Right kidney (tissue), 9 donors: ENCODE measurements at places on chromosomes 4 and X.

DNA sequence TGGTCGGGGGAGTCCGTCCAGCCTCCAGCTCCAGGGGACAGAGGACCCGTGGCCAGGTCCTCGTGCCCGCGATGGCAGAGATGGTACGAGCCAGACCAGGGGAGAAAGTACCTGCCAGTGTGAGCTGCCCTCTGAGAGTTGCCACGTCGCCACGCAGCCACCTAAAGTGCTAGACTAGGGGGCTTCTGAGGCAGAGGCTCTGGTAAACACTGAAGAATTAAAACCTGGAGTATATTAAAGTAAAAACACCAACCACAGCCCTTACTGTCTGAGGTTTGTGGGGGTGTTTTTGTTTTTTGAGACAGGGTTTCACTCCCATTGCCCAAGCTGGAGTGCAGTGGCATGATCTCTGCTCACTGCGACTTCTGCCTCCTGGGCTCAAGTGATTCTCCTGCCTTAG, 60.1 kb upstream of the SORCS2 start:
- DNase-seq, result no peak

DNA sequence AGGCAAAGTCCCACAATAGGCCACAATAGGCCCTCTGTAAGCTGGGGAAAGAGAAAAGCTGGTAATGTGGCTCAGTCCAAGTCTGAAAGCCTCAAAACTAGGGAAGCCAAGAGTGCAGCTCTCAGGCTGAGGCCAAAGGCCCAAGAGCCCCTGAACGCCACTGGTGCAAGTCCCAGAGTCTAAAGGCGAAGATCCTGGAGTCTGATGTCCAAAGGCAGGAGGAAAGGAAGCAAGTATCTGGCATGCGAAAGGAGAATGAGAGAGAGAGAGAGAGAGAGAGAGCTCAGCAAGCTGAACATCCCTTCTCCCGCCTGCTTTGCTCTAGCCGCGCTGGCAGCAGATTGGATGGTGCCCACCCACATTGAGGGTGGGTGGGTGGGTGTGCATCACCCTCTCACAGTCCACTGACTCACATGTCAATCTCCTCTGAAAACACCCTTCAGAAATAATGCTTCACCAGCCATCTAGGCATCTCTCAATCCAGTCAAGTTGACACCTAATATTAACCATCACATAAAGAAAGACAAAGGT, 30.9 kb upstream of the ELF2 start:
- DNase-seq, result no peak

GRCh38 chr4:67909905-67910584, 26.2 kb upstream of the TMPRSS11D start:
- DNase-seq, result no peak

DNA sequence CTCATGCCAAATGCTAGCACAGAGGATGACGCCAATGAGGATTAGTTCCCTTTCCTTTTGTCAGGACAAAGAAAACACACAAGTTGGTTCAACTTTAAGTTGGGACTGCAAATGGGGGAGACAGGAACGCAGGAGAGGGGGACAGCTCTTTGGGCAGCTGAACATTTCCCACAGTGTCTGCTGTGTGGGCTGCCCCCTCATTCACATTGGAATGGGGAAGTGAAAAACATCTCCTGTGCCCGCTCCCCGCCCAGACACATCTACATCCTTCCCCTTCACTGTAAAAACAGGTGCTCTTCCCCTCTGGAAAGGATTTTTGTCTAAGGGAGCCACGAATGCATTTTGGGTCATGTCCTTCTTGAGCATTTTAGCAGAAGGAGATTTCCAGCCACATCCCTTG, 44.5 kb upstream of the TBC1D9 start:
- DNase-seq, result no peak

- DNase-seq, result no peak
Observed at GRCh38 chr4:142334931-142335330, 511.2 kb downstream of the INPP4B start.

- DNase-seq, result no peak
Observed at GRCh38 chrX:131741103-131741581, 197.3 kb downstream of the OR13H1 start.

- DNase-seq, result no peak
Observed at GRCh38 chr4:113539408-113539807, 222.1 kb downstream of the CAMK2D start.

DNA sequence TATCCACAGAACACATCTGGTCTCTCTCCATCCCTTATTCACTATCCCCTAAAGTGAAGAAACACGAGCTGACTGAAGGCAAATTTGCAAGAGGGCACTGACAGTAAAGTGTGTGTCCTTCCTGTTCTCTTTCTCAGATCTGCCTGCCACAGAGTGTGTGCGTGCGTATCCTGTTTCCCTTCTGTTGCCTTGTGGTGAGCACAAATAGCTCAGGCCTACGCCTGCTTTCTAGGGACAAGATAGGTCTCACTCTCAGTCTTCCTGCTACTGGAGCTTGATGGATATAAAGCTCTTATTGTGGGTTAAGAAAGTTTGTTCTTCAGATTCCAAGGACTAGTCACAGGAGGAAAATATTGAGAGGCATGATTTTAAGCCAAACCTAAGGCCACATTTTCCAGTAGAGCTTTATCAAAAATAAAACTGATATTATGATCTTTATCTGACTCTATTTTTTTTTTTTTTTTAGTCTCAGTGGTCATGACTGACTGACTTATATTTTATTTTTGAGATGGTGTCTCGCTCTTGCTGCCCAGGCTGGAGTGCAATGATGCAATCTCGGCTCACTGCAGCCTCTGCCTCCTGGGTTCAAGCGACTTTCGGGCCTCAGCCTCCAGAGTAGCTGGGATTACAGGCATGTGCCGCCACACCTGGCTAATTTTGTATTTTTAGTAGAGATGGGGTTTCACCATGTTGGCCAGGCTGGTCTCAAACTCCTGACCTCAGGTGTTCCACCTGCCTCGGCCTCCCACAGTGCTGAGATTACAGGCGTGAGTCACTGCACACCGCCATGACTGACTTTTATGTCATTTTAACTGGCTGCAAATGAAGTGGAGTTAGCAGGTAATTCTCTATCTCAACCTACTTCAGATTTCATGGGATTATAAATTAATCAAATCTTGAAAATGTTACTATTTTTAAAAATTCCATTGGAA, 140.3 kb upstream of the SH3RF1 start:
- no peak for DNase-seq

DNA sequence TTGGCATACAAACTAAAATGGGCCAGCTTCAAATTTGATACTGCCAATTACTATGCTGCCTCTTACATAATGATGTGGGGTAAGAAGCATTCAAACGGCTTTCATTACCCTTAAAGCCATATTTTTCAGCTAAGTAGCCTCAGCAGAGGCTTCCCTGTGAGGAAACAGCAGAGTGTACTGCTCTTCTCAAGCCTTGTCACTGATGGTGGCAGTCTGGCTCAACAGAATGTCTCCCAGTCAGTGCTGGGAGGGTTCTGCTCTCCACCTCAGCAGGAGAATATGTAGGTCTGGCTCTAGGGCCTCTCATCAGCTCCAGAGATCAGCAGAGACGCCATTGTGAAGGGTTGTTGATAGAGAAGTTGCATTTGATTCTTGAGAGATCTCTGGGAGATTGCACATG, 44.6 kb upstream of the MBNL3 start:
- no peak for DNase-seq

DNA sequence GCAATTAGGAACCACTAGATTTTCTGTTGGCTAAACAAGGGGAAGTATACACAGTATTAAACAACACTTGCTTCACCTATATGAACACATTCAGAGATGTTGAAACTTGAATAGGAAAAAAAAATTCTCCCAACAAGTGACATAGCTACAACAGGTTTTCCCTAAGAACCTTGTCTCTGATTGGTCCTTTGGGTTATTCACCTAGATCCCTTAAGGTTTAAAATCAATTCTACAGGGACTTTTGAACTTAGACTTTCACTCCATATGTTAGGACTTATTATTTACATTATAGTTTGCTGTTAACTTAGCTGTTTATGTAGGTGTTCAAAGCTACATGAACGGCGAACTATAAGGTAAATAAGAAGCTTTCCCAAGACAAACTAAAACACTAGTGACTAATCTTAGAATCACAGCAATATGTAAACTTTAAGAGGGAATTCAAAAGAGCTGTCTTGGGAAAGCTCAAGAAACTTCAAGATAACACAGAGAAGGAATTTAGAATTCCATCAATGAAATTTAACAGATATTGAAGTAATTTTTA, 72.2 kb upstream of the ZXDB start:
- DNase-seq, result no peak

DNA sequence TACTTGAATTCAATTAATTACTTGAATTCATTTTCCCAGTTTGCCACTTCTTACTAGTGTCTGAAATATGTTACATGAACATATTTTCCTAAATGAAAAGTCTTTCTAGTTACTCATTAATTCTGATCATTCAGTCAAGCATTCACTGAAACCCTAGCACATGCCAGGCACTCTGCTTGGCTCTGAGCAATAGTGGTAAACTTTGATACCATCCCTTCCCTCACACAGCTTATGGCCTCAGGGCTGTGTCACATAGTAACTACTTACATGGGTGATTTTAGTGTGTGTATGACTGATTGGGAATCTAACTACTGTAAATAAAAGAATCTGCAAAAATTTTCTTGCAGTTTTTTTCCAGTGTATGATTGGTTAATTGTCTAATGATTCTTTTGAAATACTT, 32.7 kb downstream of the METAP1 start:
- DNase-seq, result no peak

DNA sequence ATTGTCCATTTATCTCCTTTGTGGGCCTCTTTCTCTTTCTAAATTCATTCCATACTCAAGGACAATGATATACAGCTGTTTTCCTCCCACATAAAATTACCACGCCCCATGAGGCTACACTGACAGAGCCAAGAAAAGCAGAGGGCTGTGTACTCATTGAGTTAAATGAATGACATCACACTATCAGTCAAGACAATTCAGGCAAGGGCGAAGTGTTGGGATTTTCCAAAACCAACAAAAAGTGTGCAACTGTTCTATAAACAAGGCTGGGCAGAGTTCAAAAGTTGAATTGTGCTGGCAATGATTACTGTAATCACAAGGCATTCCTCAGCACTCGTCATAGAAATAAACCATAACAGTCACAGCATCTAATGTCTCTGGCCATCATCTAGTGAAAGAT, 799.6 kb upstream of the DIAPH2 start:
- DNase-seq, result no peak

DNA sequence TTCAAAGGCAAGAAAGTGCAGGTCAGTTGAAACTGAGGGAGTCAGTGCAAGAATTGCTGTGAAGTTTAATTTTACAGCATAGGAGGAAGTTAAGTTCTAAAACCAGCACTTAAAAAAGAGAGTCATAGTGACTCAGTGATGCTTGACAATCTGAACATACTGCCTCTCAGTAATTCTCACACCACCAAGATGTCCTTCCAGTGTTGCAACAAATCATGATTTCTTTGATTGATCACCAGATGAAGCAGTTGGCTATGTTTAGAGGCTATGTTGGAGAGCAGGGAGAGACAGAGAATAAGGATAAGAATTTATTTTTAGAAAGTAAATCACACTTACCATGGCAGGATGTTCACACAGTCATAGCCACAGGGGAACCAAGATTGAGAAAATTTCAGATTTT, 13.2 kb downstream of the TRIM2 start:
- no peak for DNase-seq

GRCh38 chrX:34275699-34276098, 143.6 kb upstream of the FAM47A start:
- no peak for DNase-seq
